ENCODE measurements at places on chromosomes 6 and 20.

- DNase-seq: no peak
These were observed 259.2 kb downstream of the DLL1 start for GRCh38 chr6:170031684-170032121.

DNA sequence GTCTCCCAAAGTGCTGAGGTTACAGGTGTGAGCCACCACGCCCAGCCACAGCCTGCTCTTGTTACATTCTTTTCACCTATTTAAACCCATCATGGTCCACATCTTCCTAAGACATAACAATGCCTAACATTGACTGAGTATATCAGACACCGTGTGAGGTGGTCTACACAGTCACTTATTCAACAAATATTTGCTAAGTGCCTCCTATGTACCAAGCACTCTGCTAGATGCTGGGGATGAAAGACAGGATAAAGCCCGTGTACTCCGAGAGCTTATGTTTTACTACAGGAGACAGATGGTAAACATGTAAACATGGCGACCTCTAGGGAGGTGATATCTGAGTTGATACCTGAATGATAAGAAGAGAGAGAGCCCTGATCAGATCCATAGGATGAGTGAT lies 12.7 kb downstream of the BCL2L1 start:
- no peak for DNase-seq

DNA sequence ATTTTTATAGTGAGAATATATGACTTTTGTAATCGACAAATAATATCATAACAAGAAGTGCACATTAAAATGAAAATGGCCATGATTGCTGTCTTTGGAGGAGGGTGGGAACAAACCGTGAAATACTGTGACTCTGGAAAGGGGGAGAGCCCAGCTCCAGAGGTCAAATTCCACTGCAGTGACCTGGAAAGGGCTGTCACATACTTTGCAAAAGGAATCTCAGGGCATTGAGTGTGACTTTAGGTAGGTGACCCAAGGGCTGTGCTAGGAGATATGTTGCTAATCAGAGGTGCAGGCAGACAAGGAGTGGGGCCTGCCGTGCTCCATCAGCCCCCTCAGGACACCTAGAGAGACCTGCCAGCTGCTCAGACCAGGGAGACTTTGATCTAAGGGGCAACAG lies 28.1 kb upstream of the BMP7 start:
- no peak for DNase-seq

- no peak for DNase-seq
These were observed 1102.8 kb upstream of the FLRT3 start for GRCh38 chr20:15440049-15440820.

- DNase-seq: no peak
These were observed 3.7 kb downstream of the FAM162B start for GRCh38 chr6:116761779-116762178.
